ENCODE measurements at places on chromosomes 12 and 14.

DNA sequence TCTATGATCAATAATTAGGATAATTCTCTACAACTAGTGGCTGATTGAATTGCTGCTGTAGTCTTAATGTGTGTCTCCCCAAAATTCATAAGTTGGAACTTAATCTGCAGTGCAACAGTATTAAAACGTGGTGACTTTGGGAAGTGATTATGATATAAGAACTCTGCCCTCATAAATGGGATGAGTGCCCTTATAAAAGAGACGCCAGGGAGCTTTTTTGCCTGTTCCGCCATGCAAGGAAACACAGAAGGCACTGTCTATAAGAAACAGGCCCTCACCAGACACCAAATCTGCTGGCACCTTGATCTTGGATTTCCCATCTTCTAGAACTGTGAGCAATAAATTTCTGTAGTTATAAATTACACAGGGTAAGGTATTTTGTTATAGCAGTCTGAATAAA, 161.0 kb downstream of the ALX1 start:
- no peak for DNase-seq

DNA sequence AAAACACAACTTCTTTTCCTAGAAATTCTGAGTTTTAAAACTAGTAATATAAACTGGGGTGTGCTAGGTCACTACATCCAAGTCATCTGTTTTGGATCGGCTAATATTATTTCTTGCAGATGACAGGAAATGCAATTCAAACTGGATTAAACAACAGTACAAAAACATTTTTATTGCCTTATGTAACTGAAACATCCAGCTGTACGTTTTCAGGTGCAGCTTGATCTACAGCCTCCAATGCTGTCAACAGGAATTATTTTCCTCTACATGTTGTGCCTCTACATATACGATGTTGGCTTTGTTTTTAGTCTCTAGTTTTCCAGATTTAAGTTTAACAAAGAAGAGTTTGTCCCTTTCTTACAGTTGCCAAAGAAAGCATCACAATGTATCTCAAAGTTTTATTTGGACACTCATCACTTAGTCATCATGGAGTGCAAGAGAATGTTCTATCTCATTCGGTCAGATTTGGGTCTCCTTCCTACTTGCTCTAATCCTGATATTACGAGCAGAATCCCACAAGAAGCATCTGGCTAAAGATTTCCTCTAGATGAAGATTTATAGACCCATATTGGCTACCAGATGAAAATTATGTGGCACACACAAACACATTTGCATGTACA, 326.7 kb downstream of the SLC6A15 start:
- no peak for DNase-seq

- no peak for DNase-seq
Measured at GRCh38 chr12:46112364-46112763, 122.0 kb upstream of the SCAF11 start.

DNA sequence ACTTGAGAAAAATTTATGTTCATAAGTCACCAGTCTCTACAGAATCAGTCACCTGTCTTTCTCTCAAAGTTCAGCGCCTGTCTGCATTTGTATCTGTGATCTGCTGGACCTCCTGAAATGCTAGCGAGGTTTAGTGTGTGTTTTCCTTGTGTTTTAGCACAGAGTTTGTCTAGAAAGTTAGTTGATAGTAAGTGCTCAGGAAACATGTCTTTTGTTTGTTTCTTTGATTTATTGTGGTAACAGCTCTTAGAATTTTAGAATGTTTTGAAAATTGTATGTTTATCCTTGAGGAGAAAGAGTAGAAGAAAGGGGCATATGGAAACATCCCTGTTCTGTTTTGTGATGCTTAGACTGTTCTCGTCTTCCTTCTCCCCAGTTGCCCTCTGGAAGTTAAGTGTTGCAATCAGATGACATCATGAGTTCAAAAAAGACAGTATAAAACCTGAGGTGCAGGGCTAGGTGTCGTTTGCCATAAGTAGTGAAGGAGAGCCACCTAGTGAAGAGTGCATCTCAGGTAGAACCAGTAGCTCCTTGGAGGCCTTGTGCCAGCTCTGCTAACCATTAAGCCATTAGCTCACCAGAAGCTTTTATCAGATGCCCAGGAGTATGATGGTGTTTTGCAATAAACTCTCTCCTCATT, 44.8 kb downstream of the FBXW8 start:
- peak; percentile 62 for DNase-seq

DNA sequence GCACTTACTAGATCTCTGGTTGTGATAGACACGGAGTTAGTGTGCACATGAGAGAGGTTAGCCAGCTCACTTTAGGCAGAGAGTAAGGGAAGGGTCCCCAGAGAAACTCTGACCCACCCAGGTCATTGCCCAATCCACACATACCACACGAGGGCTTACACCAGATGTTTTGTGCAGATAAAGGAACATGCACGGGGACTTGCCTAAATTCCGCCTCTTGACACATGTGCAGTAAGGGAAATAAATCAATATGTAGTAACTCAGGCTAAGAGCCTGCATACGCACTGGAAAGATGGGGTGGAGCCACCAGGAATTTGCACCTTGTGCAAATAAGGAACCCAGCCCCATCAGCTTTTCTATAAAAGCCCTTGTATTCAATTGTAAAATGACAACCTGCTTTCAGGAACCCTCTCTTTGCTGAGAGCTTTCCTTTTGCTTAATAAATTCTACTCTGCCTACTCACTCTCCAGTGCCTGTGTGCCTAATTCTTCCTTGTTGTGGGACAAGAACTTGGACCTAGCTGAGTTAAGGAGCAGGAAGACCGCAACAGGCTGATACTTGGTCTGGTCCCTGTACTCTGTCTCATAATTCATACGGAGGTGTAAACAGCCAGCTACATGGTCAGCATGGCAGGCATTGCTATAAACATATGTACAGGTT, 120.2 kb downstream of the EMP1 start:
- no peak for DNase-seq

DNA sequence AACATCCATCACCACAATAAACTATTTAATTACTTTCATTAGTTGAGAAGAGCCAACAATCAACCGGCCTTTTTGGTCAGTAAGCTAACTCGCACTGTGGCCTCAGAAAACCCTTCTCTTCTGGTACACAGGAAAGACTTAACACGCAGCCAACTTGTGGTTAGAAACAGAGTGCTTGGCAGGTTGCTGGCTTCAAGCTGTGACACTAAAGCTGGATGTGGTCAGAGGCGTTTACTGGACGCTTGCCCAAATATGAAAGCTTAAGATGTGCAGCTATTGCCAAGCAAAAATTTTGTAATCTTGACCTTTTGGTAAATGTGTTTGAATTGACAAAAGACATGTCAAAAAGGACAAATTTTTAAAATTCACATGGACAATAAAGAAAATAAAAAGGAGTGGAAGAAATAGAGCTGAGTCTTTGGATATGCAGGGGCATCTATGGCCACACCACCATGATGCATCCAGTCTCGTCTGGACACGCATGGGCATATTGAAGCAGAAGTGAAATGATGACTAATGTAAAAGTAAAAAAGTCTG, 2.6 kb upstream of the KLRK1 start:
- peak; percentile 95 for DNase-seq

GRCh38 chr14:50834802-50835276, 3.9 kb upstream of the NIN start:
- no peak for DNase-seq

GRCh38 chr14:35261774-35262173, 30.4 kb upstream of the PSMA6 start:
- peak; percentile 51 for DNase-seq

GRCh38 chr14:61525293-61526011, 169.9 kb upstream of the HIF1A start:
- DNase-seq, result peak; percentile 86

Measured in amniotic epithelial cell (primary cell).